Pancreas (tissue), 10 donors: ENCODE measurements at places on chromosomes 7 and 10. TPM values are rescaled to one million over a fixed set of nuclear protein-coding genes. Genes with fewer than 3 reads are reported as not detected.

DNA sequence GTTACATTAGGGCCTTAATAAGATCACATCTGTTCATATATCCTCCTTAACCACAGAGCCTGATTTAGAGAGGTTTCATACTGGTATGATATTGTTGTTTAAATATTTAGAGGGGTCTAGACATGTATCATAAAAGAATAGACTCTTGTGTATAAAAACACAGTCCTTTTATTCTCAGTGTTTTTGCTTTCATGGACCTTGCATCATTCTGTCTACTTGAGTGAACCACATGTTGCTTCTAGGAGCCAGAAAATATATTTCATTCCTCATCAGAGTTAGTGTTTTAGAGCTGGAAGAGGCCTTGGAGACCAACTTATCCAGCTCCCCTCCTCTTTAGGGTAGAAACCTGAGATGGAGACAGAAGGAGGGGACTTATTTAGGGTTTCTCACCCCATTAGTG lies 312.8 kb downstream of the LRMDA start:
- H3K27ac ChIP-seq, result no peak overlapping the region
- no peaks in the 10 kb centered on the region for H3K36me3 ChIP-seq
- H3K27me3 ChIP-seq, result no peaks in the 10 kb centered on the region
- H3K4me1 ChIP-seq, result peaks cover 20% of the 10 kb centered on the region
- no peak overlapping the region for H3K4me3 ChIP-seq
- DNase-seq, result no peak

- peaks cover 17% of the 10 kb centered on the region for H3K4me1 ChIP-seq
- peak overlapping the region; percentile 84 for H3K4me3 ChIP-seq
- no peaks in the 10 kb centered on the region for H3K27me3 ChIP-seq
- DNase-seq, result peak; percentile 54
- H3K27ac ChIP-seq, result peak overlapping the region; percentile 33
Observed at GRCh38 chr7:101816595-101817470, 593 bp upstream of the CUX1 start.

- no peak overlapping the region for H3K27ac ChIP-seq
- H3K36me3 ChIP-seq, result no peaks in the 10 kb centered on the region
- no peak overlapping the region for H3K4me3 ChIP-seq
- no peaks in the 10 kb centered on the region for H3K4me1 ChIP-seq
- no peaks in the 10 kb centered on the region for H3K27me3 ChIP-seq
Observed at GRCh38 chr10:83222832-83223742, 916.2 kb upstream of the GHITM start.

Gene NXPH1
- not detected for total RNA-seq

Gene CYP26C1
- total RNA-seq, result 0.09 TPM

- no peak for DNase-seq
- no peak overlapping the region for H3K27ac ChIP-seq
- H3K36me3 ChIP-seq, result no peaks in the 10 kb centered on the region
- H3K27me3 ChIP-seq, result no peaks in the 10 kb centered on the region
Observed at GRCh38 chr10:118569241-118569881, 26.1 kb downstream of the PRLHR start.

GRCh38 chr10:29612657-29613056 lies 22.1 kb downstream of the SVIL start:
- no peaks in the 10 kb centered on the region for H3K36me3 ChIP-seq
- no peak for DNase-seq
- no peak overlapping the region for H3K4me3 ChIP-seq
- no peaks in the 10 kb centered on the region for H3K4me1 ChIP-seq
- no peaks in the 10 kb centered on the region for H3K27me3 ChIP-seq
- H3K27ac ChIP-seq, result no peak overlapping the region

DNA sequence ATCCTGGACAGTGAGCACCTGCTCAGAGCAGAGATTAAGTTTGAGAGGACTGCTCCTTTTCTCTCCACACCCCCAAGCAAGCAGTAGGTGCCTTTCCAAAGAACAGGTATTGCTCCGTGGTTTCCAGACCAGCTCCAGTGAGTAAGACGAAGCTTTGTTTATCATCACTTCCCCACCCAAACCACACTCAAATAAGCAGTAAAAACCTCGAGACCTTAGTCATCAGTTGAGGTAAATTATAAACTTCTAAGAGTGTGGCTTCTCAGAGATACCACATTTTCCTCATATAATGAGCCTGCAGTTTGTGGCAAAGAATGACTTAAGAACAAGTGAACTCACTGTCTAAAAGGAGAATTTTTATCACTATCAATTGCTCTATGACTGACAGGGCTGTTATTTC lies 50.0 kb upstream of the GRB10 start:
- no peak for DNase-seq
- no peak overlapping the region for H3K4me3 ChIP-seq
- H3K4me1 ChIP-seq, result no peaks in the 10 kb centered on the region
- H3K27ac ChIP-seq, result no peak overlapping the region

Gene PDZD8
- total RNA-seq, result 46.9 TPM

Gene CCDC146
- 3.4 TPM for total RNA-seq

Gene SCIN
- 1.3 TPM for total RNA-seq

GRCh38 chr10:50362547-50363125 lies 111.3 kb upstream of the ASAH2 start:
- H3K4me3 ChIP-seq, result no peak overlapping the region
- no peak for DNase-seq
- H3K27me3 ChIP-seq, result no peaks in the 10 kb centered on the region
- no peaks in the 10 kb centered on the region for H3K36me3 ChIP-seq

- DNase-seq, result no peak
- no peak overlapping the region for H3K27ac ChIP-seq
- H3K4me1 ChIP-seq, result peaks cover 13% of the 10 kb centered on the region
- no peaks in the 10 kb centered on the region for H3K36me3 ChIP-seq
- H3K27me3 ChIP-seq, result no peaks in the 10 kb centered on the region
Observed at GRCh38 chr7:44794331-44794730, 2.1 kb upstream of the PPIA start.

Gene TMEM213
- total RNA-seq, result 0.24 TPM

DNA sequence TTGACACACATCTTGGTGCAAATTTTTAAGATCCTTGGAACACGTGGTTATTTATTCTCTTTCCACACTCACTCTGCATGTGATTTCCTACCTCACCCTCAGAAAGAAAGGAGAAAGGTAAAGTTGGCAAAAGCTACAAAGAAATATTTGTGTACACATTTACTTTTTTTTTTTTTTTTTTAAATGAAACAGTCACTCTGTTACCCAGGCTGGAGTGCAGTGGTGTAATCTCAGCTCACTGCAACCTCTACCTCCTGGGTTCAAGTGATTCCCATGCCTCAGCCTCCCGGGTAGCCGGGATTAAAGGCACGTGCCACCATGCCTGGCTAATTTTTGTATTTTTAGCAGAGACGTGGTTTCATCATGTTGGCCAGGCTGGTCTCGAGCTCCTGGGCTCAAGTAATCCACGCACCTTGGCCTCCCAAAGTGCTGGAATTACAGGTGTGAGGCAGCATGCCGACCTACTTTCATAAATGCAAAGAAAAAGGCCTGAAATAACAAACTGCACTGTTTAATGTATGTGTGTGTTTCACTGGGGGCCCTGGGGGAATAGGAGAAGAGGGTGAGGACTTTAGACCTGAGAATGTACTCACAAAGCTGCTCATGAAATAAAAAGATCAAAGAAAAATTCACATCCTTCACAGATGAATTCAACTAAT lies 71.6 kb upstream of the GRID1 start:
- no peaks in the 10 kb centered on the region for H3K27me3 ChIP-seq
- peaks cover 42% of the 10 kb centered on the region for H3K4me1 ChIP-seq
- DNase-seq, result no peak
- peaks cover 14% of the 10 kb centered on the region for H3K36me3 ChIP-seq
- H3K27ac ChIP-seq, result no peak overlapping the region

Gene SKIDA1
- 0.51 TPM for total RNA-seq

DNA sequence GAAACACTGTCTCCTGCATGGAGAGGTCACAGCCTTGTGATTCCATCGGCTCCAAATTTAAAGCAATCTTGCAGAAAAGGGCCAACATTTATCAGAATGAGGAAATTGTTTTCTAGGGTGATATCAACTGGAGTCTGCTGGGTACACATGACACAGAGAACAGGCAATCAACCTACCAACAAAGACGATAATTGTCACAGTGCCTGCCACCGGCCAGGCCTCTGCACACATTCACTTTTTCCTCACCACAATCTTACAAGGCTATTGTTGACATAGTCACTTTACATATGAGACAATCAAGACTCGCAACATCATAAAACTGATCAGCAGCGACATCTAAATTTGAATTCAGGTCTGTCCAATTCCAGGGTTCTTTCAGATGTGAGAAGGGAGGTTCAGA lies 189.4 kb downstream of the KCNMA1 start:
- H3K27ac ChIP-seq, result no peak overlapping the region
- H3K36me3 ChIP-seq, result no peaks in the 10 kb centered on the region
- H3K27me3 ChIP-seq, result no peaks in the 10 kb centered on the region
- H3K4me3 ChIP-seq, result no peak overlapping the region

DNA sequence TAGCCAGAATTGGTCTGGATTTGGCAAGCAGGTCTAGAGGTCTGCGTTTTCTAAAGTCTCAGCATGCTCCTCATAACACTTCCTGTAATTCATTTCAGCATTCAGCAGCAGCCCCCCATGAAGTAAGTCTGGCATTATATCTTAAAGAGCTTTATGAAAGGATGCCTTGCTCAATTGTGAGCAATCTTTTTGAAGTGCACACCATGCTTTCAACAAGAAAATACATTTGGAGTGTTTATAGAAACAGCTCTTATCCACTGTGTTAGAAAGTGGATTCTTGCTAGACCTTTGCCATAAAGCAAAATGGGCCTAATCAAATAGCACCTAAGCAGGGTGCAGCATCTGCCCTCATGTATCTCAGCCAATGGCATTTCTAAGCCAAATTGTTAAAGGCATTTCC lies 378.0 kb upstream of the AKR1E2 start:
- no peaks in the 10 kb centered on the region for H3K27me3 ChIP-seq
- no peaks in the 10 kb centered on the region for H3K36me3 ChIP-seq
- no peak overlapping the region for H3K27ac ChIP-seq
- DNase-seq, result no peak
- no peaks in the 10 kb centered on the region for H3K4me1 ChIP-seq
- H3K4me3 ChIP-seq, result no peak overlapping the region

GRCh38 chr10:74190494-74190893 lies 39.5 kb downstream of the ADK start:
- H3K4me1 ChIP-seq, result peaks cover 9% of the 10 kb centered on the region
- no peaks in the 10 kb centered on the region for H3K36me3 ChIP-seq
- no peak for DNase-seq
- no peak overlapping the region for H3K4me3 ChIP-seq
- peak overlapping the region; percentile 60 for H3K27ac ChIP-seq

DNA sequence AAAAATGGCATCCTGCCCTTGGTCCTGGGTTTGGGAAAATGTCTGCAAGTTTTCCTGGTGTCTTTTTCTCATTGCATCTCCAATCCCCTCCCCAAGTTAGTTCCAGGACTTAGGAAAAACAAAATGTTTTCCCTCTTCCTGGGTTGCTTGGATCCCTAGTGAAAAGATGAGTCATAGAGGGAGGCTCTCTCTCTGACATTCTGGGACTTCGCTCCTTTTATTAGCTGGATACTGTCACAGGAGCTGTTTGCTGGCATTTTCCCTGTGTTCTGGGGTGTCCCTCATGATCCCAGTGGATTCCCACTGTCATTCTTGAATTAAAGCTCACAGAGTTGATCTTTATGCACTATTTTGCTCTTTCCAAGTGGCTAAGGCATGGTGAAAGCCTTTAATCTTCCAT lies 316.4 kb upstream of the MBL2 start:
- no peak overlapping the region for H3K4me3 ChIP-seq
- no peak overlapping the region for H3K27ac ChIP-seq
- no peak for DNase-seq
- no peaks in the 10 kb centered on the region for H3K27me3 ChIP-seq
- H3K36me3 ChIP-seq, result no peaks in the 10 kb centered on the region
